Epithelial cell of prostate (primary cell): ENCODE measurements at places on chromosomes 7 and 10.

DNA sequence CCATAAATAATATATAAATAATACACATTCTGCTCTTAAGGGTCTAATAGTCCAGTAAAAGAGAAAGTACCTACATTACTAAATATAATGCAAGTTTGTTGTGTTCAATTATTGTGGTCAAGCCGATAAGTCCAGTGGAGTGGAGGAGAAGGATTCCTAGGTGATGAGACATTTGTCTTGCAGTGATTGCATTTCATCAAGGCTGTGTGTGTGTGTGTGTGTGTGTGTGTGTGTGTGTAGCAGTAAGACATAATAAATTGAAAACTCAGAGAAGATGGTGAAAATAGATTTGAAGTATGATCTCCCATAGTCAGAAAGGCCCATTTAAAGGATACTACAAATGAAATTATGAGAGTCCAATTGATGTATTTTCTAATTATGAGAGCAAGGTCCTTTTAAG, 192.5 kb upstream of the SEMA3C start:
- peak; percentile 66 for DNase-seq

DNA sequence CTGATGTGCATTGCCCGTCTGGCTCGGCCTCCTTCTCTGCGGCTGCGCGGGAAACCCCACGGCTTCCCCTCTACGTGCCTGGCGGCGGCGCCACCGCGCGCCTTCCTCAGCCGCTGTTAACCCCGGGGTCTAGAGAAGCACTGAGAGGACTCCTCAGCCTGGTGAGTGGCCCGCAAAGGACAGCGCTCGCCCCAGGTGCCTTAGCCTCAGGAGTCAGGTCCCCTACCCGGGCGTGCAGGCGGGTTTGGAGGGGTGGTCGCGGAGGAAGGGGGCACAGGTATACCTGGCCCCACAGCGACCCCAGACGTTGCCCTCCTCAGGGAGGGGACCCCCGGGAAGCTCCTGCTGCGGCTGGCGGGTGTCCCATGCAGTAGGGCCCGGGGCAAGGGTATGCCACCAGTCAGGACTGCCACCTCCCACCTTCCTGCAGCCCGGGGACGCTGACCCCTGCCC, 51.0 kb downstream of the ARL5B start:
- DNase-seq = no peak

DNA sequence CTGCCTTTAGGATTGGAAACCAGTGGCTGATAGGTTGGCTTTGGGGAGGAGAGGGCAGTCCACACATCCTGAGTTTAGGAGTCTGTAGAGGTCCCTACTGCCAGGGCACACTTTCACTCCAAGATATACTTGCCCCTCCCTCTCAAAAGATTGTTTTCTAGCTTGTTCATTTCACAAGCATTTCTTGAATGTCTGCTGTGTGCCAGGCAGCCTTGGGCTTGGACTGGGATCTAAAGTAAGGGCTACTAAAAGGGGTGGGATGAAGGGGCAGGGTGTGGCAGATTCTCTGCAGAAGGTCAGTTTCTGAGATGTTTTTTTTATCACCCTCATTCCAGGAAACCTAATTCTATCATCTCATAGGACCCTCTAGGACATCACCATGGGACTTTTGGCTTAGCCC, 272.4 kb downstream of the SKAP2 start:
- DNase-seq = no peak

GRCh38 chr10:15037691-15038090, 6.1 kb upstream of the OLAH start:
- no peak for DNase-seq

DNA sequence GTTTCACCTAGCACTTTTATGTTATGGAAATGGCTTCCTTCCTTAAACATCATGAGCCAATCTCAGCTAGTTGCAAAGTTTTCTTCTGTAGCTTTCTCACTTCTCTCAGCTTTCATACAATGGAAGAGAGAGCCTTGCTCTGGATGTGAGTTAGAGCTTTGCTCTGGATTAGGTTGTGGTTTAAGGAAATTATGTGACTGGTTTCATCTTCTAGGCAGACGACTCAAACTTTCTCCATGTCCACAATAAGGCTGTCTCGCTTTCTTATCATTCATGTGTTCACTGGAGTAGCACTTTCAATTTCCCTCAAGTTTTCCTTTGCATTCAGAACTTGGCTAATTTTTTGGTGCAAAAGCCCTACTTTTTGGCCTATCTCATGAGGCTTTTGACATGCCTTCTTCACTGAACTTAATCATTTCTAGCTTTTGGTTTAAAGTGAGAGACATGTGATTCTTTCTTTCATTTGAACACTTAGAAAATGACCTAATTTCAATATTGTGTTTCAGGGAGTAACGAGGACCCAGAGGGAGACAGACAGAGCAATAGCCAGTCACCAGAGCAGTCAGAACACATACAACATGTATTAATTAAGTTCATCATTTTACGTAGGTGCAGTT, 49.8 kb downstream of the CNOT4 start:
- DNase-seq = no peak

DNA sequence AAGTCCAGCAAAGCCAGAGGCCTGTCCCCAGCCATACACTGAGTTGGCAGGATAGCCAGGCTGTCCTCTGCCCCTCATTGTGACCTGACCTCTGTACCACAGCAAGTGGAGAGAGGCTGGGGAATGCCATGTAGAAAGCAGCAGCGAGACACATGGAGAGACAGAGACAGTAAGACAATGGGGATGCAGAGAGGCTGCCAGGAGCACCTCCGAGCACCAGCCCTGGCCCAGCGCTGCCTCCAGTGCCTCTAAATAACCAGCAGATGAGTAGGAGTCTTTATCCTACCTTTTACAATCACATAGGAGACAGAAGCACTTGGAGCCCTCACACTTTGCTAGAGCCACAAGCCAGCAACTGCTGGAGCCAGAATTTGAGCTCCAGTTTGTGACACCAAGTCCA, 8.1 kb downstream of the GDF2 start:
- DNase-seq = no peak
